WTC11 (cell line): ENCODE measurements at places on chromosomes 3 and 15. TPM values are rescaled to one million over a fixed set of nuclear protein-coding genes. Genes with fewer than 3 reads are reported as not detected.

DNA sequence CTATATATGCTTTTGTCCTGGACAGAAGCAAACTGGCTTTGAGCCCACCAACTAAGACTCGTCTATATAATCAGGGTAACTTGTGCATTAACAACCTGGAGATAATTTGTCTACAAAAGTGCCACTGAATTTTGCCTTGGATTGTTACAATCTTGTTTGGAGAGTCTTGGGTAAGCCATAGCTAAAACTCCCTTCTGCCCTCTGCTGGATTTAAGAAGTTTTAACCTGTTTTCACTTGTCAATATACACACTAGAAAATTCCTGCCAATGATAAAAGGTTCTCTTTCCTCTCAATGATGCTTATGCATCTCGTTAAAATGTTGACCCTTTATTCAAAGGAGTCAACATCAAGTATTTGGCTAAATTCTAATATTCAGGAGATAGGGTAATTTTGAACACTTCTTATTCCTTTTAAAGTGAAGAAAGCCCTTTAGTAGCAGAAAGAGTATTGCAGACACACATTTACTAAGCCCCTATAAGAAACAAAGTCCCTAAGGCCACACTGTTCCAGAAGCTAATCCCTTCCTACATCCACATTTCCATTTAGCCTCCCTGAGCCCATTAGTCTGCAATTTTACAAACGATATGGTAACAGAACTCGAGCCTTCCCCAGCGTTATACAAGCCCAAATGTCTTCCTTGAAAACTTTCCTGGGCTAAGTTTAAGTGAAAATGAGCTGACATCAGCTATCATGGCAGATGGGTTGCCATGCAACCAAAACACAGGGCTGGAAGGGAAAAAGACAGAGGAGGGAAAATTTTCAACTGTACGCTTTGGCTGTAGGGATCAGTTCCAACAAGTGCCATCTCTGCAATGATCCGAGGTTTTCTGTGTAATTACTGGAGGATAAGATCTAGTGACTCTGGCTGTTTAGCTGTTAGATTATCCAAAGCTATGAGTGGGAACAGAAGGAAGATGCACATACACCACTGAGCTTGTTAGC lies 75.9 kb upstream of the FGF12 start:
- DNase-seq: no peak
- H3K4me3 ChIP-seq: no peak overlapping the region
- peaks cover 22% of the 10 kb centered on the region for H3K36me3 ChIP-seq
- H3K27ac ChIP-seq: peak overlapping the region; percentile 71

DNA sequence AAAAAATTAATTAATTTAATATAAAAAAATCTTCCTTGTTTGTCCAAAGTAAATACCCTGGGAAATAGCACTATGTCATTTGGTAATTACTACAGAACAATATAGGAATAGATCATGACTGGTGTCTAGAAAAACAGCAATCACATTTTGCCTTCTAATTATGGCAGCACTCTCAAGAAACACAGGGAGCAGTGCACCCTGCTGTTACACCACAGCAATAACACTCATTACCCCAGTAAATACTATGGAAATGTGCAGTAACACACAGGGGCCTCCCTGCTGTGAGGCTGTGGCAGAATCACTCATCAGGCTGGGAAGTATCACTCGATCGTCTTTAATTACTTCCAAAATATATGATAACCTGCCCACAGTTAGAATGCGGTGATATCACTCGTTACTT lies 646.0 kb downstream of the TUSC7 start:
- peak; percentile 49 for DNase-seq
- H3K4me1 ChIP-seq: peaks cover 28% of the 10 kb centered on the region
- 0 out of 2 replicates have a peak, but pooled peaks cover under 1% of the 10 kb centered on the region for H3K36me3 ChIP-seq
- H3K27me3 ChIP-seq: no peaks in the 10 kb centered on the region; the same call in 1 of the 2 replicates
- 0 out of 2 replicates have a peak overlapping the region, but pooled peaks have one; percentile 35 for H3K4me3 ChIP-seq
- H3K27ac ChIP-seq: no peak overlapping the region

DNA sequence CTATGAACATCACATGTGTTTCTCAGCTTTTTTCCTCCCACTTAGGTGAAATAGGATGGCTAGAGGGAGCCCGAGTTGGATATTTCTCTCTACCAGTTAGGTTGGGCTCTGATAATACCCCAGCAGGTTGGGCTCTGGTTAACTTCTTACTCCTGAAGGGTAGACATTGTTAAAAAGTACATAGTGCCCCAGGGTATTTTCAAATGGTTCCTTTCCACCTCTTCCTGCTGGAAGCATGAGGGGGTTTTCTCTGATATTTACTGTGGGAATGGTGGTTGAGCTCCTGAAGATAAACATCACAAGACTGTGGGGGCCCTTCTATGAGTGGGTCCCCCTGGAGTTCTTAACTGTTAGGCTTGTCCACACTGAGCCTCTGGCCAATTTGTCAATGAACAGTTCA lies 36.1 kb upstream of the SPESP1 start:
- no peak overlapping the region for H3K27ac ChIP-seq
- H3K27me3 ChIP-seq: peaks cover 3% of the 10 kb centered on the region
- H3K36me3 ChIP-seq: no peaks in the 10 kb centered on the region
- H3K4me3 ChIP-seq: no peak overlapping the region

DNA sequence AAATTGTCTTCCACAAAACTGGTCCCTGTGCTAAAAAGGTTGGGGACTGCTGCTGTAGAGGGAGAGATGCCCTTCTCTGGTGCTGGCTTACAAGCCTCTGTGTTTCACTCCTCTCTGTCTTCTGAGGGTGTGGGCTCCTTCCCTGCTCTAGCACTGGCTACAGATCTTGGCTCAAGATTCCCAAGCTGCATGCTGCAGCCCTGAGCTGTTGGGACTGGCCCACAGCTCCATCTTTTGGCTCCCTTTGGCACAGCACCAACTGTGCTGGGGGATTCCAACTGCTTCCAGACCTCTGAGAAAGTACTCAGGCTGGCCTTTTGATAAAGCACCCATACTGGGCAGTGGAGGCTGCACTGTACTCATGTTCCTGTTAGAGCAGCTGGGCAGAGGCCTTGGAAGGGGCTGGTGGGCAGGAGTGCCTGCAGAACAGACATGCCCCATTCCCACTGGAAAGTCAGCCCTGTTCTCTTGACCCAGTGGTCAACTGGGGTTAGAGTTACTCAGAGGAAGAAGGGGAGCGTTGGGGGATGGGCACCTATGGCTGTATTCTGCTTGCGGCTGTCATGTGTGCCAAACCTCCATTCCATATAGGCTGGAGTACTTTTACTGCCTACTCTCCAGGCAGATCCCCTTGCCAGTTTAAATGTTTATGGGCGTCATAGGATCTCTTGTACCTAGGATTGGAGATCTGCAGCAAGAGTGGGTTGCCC lies 55.7 kb downstream of the GALK2 start:
- peaks cover 12% of the 10 kb centered on the region for H3K36me3 ChIP-seq
- peak overlapping the region; percentile 4; the same call in 1 of the 2 replicates for H3K27ac ChIP-seq
- H3K27me3 ChIP-seq: no peaks in the 10 kb centered on the region
- no peak overlapping the region for H3K4me3 ChIP-seq
- DNase-seq: peak; percentile 80

- peaks cover 2% of the 10 kb centered on the region; the same call in 1 of the 2 replicates for H3K4me1 ChIP-seq
- no peak overlapping the region for H3K27ac ChIP-seq
- no peaks in the 10 kb centered on the region for H3K36me3 ChIP-seq
- no peak for DNase-seq
- H3K27me3 ChIP-seq: no peaks in the 10 kb centered on the region; the same call in 1 of the 2 replicates
Measured at GRCh38 chr3:178456621-178457285, 79.5 kb upstream of the KCNMB2 start.

DNA sequence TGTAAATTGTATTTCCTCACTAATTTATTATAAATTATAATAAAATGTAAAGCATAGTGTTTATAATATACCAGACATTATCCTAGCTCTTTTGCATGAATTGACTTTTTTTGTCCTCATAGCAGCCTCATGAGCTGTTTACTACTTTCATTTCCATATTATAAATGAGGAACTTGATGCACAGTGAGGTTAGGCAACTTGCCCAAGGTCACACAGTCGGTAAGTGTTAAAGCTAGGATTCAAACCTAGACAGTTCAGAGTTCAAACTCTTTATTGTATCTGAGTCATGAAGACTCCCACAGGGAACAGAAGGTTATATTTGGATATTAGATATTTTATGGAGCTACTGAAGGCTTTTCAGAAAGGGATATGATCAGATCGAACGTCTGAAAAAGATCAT lies 322.2 kb upstream of the SATB1 start:
- no peaks in the 10 kb centered on the region for H3K4me1 ChIP-seq
- no peak overlapping the region for H3K27ac ChIP-seq
- H3K36me3 ChIP-seq: no peaks in the 10 kb centered on the region
- no peak overlapping the region for H3K4me3 ChIP-seq
- DNase-seq: no peak
- H3K27me3 ChIP-seq: no peaks in the 10 kb centered on the region

DNA sequence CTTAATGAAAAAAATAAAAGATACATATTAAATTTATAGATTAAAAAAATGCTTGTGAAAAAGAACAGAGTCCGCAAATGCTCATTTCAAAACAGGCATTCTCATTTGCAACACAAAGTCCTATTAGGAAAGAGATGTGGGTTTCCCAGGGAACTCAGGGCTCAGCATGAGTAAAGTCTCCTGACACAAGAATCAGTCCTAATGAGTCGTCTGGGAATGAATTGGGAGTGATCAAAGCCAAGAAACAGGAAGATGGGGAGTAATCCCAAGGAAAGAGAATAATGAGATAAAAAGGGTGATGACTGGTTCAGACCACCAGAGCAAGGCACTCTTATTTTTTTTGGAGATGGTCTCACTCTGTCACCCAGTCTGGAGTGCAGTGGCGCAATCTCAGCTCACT lies 443.7 kb downstream of the NR2F2 start:
- H3K36me3 ChIP-seq: peaks cover 6% of the 10 kb centered on the region

- no peak overlapping the region for H3K4me3 ChIP-seq
- H3K36me3 ChIP-seq: peaks cover 22% of the 10 kb centered on the region
- H3K27ac ChIP-seq: peak overlapping the region; percentile 52; the same call in 1 of the 2 replicates
- peaks cover 11% of the 10 kb centered on the region for H3K4me1 ChIP-seq
Measured at GRCh38 chr3:48612309-48612708, 2.9 kb upstream of the UQCRC1 start.

GRCh38 chr3:185655426-185656320 lies 69.6 kb downstream of the SENP2 start:
- peaks cover 2% of the 10 kb centered on the region for H3K4me1 ChIP-seq
- no peak overlapping the region for H3K4me3 ChIP-seq
- no peak overlapping the region for H3K27ac ChIP-seq

DNA sequence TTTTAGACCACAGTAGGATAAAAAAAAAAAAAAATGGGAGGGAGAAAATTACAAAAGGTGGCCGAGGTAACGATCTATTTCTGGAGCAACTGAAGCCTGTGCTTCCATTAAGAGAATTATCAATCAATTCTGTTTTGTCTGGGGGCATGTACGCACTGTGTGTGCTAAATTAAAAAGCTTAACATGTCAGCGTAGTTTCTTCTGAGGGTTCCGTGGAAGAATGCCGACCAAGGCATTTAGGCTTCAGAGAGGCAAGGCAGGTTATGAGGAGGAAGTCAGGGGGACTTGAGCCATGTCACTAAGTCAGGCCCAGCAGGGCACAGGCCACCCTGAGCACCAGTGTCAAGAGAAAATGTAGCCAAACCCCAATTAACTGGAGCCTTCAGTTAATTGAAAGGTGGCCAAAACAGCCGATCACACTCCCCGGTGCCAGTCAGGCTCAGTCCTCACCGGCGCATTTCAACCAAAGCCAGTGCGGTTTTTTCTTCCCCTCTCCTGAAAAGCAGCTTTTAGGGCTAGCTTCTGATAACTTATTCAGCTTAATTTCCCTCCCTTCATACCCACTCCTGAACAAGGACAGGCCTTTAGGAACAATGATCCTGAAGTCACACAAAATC lies 113.9 kb downstream of the MEGF11 start:
- no peaks in the 10 kb centered on the region for H3K27me3 ChIP-seq
- H3K4me1 ChIP-seq: peaks cover 30% of the 10 kb centered on the region
- H3K27ac ChIP-seq: no peak overlapping the region
- H3K36me3 ChIP-seq: no peaks in the 10 kb centered on the region
- H3K4me3 ChIP-seq: no peak overlapping the region

The IL17RD gene
- total RNA-seq: 59.1 to 72.9 TPM (median 66.0 TPM) in 3 replicates

The OCA2 gene
- 0.27 to 0.39 TPM (median 0.27 TPM) in 3 replicates for total RNA-seq

The SNX4 gene
- total RNA-seq: 23.2 to 26.0 TPM (median 24.8 TPM) in 3 replicates

The LRRC34 gene
- 5.3 to 8.3 TPM (median 6.0 TPM) in 3 replicates for total RNA-seq

The BTLA gene
- 0.14 to 0.37 TPM in 2 of 3 replicates, not detected in the other for total RNA-seq

The MST1R gene
- 5.1 to 6.2 TPM (median 5.6 TPM) in 3 replicates for total RNA-seq

The CSTA gene
- total RNA-seq: not detected in 3 replicates
